Bladder microvascular endothelial cell (primary cell): ENCODE measurements at places on chromosomes 12 and 14. TPM values are rescaled to one million over a fixed set of nuclear protein-coding genes. Genes with fewer than 3 reads are reported as not detected.

Gene NANOG
- total RNA-seq = not detected in 2 replicates

Gene MMP17
- 3.4 and 5.1 TPM in 2 replicates for total RNA-seq

Gene RPL41
- 2,621 and 2,969 TPM in 2 replicates for total RNA-seq

Gene TGM1
- total RNA-seq = 0.32 and 1.6 TPM in 2 replicates

Gene SMIM41
- total RNA-seq = under 0.01 and 0.13 TPM in 2 replicates

Gene TBC1D30
- 7.8 and 12.0 TPM in 2 replicates for total RNA-seq
